ENCODE measurements at places on chromosomes 6 and 20. TPM values are rescaled to one million over a fixed set of nuclear protein-coding genes. Genes with fewer than 3 reads are reported as not detected.
A peak's percentile ranks its signal among the peaks of the same experiment; 100 is the strongest.

DNA sequence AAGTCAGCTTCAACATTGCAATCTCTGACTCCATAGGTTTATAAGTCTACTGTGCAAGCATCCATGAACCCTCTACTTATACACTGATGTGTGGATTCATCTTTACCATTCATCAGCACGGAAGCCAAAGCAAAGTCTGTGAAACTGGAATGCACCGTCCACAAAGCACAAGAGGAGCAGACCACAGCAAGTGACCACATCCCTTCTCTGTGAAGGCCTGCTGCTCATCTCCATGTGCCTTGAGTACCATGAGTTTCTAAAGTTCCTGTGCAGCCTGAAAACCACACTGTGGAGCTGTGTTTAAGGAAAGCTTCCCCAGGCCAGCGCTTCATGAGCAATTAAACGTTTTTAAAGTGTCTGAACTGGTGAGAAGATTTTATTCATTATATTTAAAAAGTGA lies 20.0 kb downstream of the GABRR1 start:
- no peak overlapping the region for H3K27ac ChIP-seq
- no peak overlapping the region for H3K4me3 ChIP-seq
- no peaks in the 10 kb centered on the region for H3K36me3 ChIP-seq
- H3K27me3 ChIP-seq, result peaks cover 2% of the 10 kb centered on the region

GRCh38 chr20:24608926-24609667 lies 139.7 kb downstream of the SYNDIG1 start:
- no peak overlapping the region for H3K27ac ChIP-seq
- no peaks in the 10 kb centered on the region for H3K36me3 ChIP-seq
- peaks cover 41% of the 10 kb centered on the region for H3K27me3 ChIP-seq
- H3K4me3 ChIP-seq, result no peak overlapping the region
- no peaks in the 10 kb centered on the region for H3K4me1 ChIP-seq

GRCh38 chr20:36173451-36173933 lies 19.0 kb downstream of the EPB41L1 start:
- no peaks in the 10 kb centered on the region for H3K27me3 ChIP-seq
- H3K36me3 ChIP-seq, result no peaks in the 10 kb centered on the region
- peak overlapping the region; percentile 29 for H3K27ac ChIP-seq
- no peak overlapping the region for H3K4me3 ChIP-seq

The KCNK16 gene
- not detected for total RNA-seq

The CRNKL1 gene
- 21.3 TPM for total RNA-seq

- no peak overlapping the region for H3K4me3 ChIP-seq
- peaks cover 7% of the 10 kb centered on the region for H3K36me3 ChIP-seq
- peaks cover 9% of the 10 kb centered on the region for H3K4me1 ChIP-seq
Measured at GRCh38 chr6:106858653-106859092, 115.9 kb downstream of the CD24 start.

DNA sequence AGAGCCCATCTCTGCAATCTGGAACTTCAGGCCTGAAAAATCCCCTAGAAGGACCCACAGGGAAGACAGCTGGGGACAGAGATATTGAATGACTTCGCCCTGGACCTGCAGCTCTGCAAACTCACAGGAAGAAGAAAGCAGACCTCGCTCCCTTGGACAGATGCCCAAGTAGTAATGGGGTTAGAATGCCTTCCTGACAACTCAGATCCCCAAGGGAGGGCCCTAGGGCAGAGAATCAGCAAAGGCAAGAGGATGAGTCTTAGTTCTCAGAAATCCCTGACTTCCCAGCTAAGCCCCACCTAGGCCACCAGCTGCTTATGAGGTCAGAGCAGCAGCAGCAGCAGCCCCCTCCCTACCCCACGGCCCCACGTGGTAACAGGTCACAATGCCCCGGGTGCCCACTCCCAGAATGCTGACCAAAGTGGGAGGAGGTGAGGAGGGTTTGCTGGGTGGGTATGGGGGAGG lies at the start of gene C20orf141:
Gene C20orf141, plus strand, starts transcription at position 401 of the 465 bp plus-strand sequence. CDS start 198 bp downstream, outside the sequence.
- peak within 1 kb of the TSS; percentile 64 for H3K4me3 ChIP-seq
- DNase-seq, result peak; percentile 98
- peak within 1 kb of the TSS; percentile 82 for H3K27ac ChIP-seq
- H3K36me3 ChIP-seq, result no peaks in the 10 kb centered on the region
